ENCODE measurements at places on chromosomes 12 and 14.

- DNase-seq: no peak
These were observed 34.1 kb downstream of the ACADS start for GRCh38 chr12:120759591-120760348.

GRCh38 chr14:60093606-60094005, 1.9 kb downstream of the PCNX4 start:
- DNase-seq: no peak

DNA sequence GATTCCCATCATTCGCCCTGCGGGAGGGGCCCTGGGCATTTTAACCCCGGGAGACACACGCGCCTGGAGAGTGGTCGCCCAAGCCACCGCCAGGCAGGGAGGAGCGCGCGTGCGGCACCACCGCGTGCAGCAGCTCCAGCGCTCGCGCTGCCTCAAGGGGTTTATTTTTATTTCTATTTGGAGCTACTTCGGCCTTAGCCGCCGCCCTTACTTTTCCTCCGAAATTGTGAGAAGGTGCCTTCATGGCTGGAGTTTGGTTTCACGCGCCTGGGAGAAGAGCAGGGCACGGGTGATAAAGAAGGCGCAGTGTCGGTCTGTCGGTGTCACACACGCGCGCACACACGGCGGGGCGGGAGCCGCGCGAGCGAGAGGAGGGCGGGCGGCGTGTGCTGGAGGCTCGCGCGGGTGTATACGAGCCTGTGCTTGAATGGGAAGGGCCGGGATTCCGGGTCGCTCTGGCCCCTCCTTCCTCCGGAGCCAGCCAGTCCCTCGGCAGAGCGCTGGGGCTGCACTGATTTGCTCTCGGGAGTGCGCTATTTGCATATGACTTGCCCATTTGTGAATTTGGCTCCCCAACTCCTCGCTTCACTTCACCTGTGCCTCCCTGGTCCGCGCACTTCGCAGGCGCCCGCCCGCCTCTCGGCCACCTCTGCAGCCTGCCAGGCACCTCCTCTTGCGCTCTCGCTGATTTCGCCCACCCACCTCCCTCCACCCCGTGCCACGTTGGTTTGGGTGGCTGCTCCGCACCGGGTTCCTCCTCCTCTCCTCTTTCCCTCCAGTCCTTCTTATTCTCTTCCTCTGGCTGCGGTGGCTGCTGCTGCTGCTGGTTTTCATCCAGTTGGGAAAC, 932.3 kb downstream of the DIO2 start:
- peak; percentile 12 for DNase-seq

DNA sequence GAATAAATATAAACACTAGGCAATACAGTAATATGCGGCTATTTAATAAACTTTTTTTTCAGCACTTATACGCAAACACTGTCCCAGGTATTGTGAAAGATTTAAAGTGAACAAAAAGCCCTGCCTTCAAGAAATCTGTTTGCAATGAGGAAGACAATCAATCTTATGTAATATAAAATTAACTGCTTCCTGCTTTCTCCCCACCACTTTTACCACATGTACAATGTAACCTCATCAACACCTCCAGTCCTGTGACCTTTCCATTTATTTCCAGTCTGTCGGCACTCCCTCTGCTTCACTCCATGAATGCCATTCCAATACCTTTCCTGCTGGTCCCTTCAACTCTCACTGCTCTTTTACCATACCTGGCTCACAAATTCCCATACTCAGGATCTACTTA, 10.5 kb downstream of the SNX6 start:
- no peak for DNase-seq

DNA sequence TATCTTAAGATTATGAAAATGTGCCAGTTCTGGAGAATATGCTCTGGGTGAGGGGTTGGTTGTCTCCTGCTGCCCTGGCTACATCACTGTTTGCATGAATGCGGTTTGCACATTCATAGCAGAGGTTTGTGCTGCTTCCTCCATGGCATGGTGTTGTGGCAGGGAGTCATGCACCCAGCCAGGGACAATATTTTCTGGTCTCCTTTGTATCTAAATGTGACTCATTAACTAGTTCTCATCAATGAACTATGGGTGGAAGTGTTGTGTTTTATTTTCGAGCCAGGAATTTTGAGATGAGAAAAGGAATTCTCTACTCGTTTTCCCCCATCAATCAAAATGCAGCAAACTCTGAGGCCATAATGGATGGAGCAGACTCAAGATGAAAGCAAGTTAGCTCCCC, 527.3 kb downstream of the SNAPC1 start:
- no peak for DNase-seq

DNA sequence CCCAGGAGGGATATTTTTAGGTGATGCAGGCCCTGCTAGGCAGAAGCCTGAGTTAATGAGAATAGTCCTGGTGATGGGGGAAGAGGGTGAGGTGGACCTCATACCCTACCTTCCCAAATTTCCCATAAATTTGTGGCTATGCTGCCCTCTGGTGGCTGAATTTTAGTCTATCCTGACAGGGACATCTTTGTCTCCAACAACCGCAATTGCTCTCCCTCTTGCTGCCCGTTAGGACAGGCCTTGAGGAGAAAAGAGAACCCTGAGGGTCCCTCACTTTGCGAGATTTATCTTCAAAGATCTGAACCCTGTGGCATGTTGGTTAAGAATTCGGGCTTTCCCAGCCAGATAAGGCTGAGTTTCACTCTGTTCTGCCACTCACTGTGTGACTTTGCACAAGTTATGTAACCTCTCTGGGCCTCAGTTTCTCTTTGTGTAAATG, 9.8 kb upstream of the ZNF385A start:
- DNase-seq: peak; percentile 65

DNA sequence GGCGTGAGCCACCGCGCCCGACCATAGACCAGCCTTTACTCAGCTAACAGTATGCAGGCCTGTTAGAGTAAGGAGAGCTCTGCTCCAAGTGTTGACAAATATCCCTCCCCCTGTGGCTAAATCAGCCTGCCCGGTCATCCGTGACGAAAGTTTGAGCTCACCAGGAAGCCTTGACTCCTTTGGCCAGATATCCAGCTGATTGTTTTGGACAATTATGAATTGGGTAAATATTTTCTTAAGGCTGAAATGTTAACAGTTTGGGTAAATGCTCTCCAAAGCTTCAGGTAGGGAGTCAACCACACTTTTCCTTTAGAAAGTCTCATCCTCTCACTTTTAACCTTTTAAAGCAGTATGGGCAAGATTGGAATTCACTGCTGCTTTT, 157.9 kb downstream of the PAWR start:
- DNase-seq: no peak

- no peak for DNase-seq
These were observed 112.0 kb downstream of the GPHN start for GRCh38 chr14:66619952-66620351.

DNA sequence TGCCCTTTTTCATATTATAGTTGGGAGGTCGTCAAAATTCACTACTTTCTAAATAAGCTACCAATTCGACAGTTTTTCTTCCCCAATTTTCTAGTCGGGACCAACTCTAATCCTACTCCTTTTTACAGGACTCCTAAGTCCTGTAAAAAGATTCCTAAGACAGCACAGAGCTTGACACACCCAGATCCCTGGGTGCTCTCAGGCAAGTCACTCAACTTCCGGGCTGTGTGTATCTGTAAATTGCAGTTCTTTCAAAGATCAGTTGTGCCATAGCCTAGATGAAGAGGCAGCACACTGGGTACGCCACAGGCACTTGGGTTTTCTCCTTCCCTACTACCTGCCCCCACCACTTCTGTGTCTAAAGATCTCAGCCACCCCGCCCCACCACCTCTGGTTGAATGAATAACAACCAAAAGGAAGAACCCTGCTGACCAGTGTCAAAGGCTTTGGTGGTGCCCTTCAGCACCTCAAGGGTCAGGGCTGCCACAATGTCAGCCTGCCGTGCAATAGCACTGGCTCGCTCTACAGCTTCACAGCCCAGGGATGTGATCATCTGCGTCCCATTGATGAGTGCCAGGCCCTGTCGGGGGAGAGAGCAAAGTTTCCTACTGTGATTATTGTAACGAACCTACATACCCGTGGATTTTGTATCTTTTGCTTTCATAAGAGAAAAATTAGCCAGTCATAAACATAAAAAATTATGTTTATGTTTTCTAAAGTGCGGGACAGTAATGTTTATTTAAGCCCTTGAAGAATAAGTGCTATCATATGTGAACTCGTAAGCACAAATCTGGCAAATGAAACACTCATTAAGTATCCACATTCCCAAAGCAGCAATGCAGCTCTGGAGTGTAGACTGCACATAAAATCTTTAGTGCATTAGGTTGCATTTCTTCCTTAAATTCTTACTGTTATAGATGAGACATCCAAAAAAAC, 9.2 kb downstream of the HAL start:
- DNase-seq: no peak

Data from ovary (tissue), 10 donors.